ENCODE measurements at places on chromosomes 2 and 18.

DNA sequence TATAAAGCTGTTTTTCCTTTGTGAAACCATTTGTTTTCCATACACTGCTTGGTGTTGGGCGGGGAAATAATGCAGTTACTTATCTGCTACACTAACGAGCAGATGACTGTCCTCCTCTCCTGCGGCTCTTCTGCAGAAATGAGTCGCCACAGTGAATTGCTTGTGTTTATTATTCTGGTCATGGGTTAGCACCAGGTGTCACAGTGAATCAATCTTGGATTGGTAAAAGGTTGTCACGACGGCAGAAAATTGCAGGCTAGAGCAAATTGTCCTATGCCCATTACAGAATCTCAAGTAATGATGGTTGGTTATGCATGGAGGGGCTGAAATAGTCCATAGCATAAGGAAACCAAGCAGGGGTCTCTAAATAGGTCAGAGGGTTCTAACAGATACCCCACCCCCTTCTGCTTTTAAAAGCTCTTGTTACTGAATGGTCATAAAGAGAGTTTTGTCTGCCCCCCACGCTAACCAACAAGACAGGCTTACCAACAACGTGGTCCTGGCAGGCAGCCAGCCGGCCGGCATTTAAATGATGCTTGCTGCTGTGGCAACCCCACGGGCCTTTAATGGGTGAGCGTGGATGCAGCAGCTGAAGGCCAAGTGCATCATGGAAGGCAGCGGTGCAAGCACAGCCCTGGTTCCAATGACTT is 29.5 kb downstream of the RAB31 start:
- DNase-seq = peak; percentile 70

- DNase-seq = no peak
Measured at GRCh38 chr2:43927442-43927841, 68.3 kb downstream of the LRPPRC start.

- DNase-seq = no peak
Measured at GRCh38 chr2:234394450-234394849, 102.4 kb downstream of the ARL4C start.

DNA sequence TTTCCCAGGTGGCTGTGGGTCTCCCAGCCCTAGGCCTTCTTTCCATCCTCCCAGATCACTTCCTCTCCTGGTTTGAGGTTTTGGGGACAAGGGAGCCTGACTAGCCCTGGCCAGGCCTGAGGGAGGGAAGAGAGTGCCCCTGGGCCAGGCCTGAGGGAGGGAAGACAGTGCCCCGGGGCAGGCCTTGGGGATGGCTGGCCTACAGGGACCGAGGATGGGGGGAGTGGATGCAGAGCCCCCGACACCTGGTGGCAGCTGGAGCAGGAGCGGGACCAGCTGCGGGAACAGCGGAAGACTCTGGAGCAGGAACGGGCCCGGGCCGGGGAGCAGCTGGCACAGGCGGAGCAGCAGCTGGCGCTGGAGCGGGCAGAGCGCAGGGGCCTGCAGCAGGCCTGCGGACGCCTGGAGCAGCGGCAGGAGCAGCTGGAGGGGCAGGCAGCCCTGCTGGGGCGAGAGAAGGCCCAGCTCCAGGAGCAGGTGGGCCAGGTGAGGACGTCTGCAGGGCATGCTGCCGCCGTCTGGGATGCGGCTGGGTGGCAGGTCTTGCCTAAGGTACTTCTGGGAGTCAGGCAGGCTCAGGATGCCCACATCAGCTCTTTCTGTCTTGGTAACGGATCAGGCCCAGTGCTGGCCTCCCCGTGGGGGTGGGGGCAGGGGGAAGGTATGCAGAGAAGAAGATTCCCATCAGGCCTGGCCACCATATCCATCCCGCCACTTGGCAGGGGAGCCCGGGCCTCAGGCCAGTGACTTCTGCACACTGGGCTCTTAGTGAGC is 29.2 kb downstream of the CROCC2 start:
- DNase-seq = peak; percentile 2

DNA sequence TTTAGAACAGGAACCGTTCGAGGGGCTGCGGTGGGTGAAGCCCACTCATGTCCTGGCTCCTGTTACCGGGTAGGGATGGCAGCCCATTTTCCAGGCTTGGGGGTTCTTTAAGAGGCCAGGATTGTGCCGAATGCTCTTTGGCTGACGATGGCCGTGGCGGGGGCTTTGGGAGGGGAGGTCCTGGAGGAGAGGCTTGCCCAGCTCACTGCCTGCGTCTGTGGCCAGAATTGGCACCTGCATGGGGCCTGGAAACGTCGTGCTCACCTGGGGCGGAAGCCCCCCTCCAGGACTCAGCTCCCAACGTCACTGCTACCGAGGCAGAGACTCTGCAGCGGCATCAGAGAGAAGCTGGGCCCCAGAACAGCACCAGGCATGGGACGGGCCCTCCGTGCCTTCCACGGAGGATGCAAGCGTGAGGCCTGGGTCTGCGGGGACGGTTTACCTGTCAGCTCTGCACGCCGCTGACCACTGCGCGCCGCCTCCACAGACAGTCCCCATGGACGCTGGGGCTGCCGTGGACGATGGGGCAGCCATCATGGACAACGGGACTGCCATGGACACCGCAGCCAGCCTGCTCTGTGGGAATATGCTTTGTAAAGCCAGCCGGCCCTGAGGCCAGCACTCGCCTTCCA is 82.9 kb downstream of the NFATC1 start:
- no peak for DNase-seq

- peak; percentile 22 for DNase-seq
Measured at GRCh38 chr18:47175283-47175897, 774 bp downstream of the IER3IP1 start.

- DNase-seq = peak; percentile 43
Measured at GRCh38 chr2:238415036-238415764, 11.5 kb upstream of the ASB1 start.

DNA sequence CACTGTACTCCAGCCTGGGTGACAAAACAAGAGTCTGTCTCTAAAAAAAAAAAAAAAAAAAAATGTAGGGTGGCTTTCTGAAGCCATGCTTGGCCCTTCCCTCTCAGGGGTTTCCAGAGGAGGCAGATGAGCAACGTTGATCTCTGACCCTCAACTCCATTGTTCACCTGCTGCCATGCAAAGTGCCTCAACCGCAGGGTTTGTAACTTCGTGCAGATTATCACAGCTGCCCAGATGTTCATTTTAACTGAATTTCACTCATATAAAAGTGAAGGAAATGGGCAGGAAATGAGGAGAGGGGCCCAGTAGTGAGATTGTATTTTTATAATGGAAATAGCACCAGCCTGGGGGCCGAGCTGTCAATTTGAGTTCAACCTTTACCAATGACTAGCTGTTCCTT is 14.9 kb upstream of the B3GNT2 start:
- DNase-seq = no peak

GRCh38 chr2:54213082-54213481 is 42.9 kb downstream of the TSPYL6 start:
- DNase-seq = no peak

GRCh38 chr2:230693411-230693810 is 19.2 kb upstream of the CAB39 start:
- DNase-seq = no peak

GRCh38 chr2:56287974-56288373 is 104.2 kb downstream of the CCDC85A start:
- DNase-seq = no peak

- DNase-seq = no peak
Measured at GRCh38 chr2:179677746-179678505, 183.5 kb downstream of the ZNF385B start.

DNA sequence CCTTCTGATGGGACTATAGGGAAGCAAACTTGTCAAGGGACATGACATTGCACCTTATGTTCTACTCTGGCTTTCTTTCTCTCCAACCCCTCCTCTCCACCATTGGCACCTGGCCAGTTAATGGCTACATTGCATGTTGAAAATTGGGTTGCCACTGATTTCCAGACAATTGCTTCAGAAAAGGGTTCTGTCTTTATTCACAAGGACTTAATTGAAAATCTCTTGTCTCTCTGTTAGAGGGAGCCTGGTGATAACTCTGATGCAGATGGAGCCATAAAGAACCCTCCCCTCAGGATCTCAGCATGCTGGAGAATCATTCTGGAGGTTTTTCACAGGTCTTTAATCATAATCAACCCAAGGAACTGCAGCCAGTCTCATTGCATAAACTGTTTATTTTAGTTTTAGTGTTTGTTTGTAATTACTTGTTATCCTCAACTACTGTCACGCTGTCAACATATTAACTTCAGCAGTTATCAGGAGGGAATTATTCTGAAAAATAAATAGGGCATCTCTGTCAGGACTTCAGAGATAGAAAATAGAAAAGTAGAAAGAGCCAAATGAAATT is 316.8 kb downstream of the RIT2 start:
- no peak for DNase-seq

DNA sequence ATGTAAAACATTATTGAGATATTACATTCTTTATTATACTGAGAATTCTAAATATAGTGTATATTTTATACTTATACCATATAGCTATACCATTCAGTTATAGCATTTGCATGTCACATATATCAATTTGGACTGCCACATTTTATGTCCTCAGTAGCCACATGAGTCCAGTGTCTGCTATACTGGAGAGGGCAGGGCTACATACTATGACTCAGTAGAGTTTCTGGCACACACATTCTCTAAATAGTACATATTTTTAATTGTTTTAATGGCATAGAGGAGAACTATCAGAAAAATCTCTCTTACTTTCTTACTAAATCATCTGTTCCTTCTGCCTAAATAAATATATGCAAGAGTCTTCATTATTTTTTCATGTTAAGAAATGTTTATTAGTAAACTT is 55.4 kb upstream of the COL5A2 start:
- DNase-seq = no peak

GRCh38 chr2:64263315-64263714 is 119.1 kb upstream of the PELI1 start:
- peak; percentile 72 for DNase-seq

- no peak for DNase-seq
Measured at GRCh38 chr2:165863810-165864261, 69.8 kb upstream of the GALNT3 start.

- peak; percentile 52 for DNase-seq
Measured at GRCh38 chr2:190355968-190356644, 12.7 kb downstream of the INPP1 start.

- DNase-seq = peak; percentile 19
Measured at GRCh38 chr2:197673106-197673505, 2.3 kb downstream of the RFTN2 start.

DNA sequence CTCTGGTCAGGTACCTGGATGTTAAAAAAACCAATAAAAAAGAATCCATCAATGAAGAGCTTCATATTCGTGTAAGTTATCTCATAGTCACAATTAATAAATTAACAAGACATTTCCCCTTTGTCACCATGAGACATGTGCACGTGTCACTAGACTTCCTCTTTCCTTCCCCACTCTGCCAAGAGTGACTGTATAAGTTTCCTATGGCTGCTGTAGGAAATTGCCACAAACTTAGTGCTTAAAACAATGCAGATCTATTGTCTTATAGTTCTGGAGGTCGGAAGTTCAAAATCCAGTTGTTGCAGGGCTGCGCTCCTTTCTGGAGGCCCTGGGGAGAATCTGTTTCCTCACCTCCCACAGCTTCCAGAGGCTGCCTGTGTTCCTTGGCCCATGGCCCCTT is 35.8 kb downstream of the SLC9A4 start:
- no peak for DNase-seq

DNA sequence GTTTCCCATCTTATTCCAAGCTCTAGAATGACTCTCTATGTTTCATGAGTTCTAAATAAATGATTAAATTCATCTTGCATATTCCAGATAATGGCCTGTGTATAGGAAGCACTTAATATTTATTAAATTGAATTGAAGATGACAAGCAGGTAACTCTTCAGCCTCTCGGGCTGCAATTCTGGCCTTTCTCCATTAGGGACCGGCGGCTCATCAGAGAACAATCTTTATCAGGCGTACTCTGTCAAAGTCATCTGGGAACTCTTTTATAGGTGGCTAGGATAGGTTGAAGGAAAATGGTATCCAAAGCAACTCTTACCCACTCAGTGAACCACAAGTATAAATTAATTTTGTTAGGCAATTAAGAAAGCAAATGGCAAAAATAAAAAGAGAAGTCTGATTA is 308.5 kb downstream of the NOL4 start:
- DNase-seq = no peak

GRCh38 chr2:240896394-240896793 is 438 bp upstream of the MAB21L4 start:
- no peak for DNase-seq

- DNase-seq = no peak
Measured at GRCh38 chr2:34729845-34730244, 1130.7 kb upstream of the FAM98A start.

DNA sequence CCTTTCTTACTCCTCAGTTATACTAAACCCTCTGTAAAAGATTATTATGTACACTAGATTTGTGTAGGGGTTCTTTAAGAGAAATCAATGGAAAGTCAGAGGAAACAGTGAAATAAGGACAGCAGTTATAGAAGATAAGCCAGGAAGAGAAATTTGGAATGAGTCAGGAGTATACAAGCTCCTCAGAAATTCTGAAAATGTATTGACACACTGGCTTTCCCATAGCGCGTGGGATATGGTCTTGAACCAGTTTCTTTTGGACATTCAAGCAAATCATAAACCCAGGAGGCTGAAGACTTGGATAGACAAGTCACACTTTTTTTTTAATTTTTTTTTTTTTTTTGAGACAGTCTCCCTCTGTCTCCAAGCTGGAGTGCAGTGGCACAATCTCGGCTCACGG is 316.1 kb upstream of the MMADHC start:
- no peak for DNase-seq

- DNase-seq = no peak
Measured at GRCh38 chr2:212979799-212980198, 171.6 kb downstream of the IKZF2 start.

GRCh38 chr18:7622721-7623120 is 55.6 kb downstream of the PTPRM start:
- DNase-seq = no peak

GRCh38 chr2:226118471-226119429 is 680.9 kb downstream of the IRS1 start:
- no peak for DNase-seq

DNA sequence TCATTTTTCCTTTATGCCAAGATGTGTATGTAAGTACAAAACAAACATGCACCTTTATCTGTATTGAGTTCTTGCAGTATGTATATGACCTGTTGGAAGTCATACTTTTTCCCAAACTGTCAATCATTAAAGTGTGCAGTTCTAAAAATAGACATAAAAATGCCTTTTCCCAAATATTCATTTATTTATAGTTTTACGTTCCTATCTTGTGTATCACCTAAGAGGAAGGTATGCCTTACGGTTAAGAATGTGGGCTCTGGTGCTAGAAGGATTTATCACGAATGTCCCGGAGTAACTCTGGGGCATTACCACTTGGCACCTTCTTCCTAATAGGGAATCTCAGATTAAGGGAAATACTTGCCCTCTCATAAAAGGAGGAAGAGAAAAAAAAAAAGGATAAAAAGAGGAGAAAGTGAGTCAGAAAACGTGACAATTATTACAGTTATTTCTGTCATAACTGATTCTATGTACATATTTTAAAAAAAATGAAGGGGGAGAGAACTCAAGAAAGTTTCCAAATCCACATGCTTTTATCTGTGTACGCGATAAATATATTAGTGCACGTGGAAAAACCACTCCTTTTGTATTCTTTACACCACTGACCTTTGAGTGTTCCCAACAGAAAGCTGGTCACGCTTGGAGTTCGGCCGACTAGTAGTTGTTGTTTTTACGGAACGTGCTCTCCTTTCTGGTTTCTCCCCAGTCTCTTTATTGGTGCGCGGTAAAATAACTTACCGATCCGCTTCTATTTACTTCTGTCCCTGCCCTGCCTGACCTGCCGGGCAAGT is 721 bp downstream of the MCEE start:
- DNase-seq = peak; percentile 73

Data from stomach (tissue), 19 donors.